ENCODE measurements at places on chromosomes 7 and 10.

- DNase-seq = no peak
Measured at GRCh38 chr7:108736221-108736891, 166.7 kb downstream of the DNAJB9 start.

- peak; percentile 89 for DNase-seq
Measured at GRCh38 chr10:70403483-70404035, 386 bp upstream of the EIF4EBP2 start.

DNA sequence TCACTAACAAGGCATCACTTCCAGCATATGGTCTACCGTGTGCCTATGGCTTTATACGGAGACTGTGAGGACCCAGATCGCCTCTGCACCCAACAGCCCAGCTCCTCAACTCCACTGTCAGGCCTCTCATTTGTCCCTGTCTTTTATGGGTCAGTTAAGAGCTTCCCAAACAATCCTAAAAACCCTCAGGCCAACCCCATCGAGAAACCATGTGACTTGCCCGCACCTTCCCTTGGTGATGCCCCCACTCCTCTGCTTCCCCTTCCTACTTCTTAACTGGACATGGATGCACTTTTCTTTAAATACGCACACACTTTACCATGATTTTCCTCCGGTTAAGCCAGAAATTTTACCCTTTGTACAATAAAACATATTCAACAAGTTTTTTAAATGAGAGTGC, 46.8 kb downstream of the BAIAP2L1 start:
- no peak for DNase-seq

DNA sequence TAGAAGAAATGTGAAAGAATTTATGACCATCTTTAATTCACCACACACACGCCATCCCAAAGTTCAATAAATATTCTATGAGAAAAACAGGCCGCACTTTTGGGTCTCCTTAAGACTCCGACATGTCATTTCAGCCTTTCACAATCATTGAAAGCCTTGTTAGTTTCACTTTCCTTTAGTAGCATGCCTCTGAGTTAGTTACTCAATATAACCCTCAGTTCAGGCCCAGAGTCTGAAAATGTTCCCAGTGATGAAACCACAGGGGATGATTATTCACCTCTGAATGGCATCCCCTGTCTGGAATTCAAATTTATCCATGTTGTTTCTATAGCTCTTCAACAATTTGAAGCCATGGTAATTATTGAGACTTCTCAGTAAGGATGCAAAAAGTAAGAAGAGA, 278.1 kb upstream of the NRP1 start:
- DNase-seq = no peak

- DNase-seq = no peak
Measured at GRCh38 chr10:120813085-120813484, 38.1 kb upstream of the WDR11 start.

- no peak for DNase-seq
Measured at GRCh38 chr7:142636751-142637150, 112.5 kb upstream of the PRSS1 start.

- DNase-seq = no peak
Measured at GRCh38 chr7:73449422-73449821, 15.8 kb downstream of the FZD9 start.

- no peak for DNase-seq
Measured at GRCh38 chr10:97331153-97331703, 3.3 kb downstream of the FRAT2 start.

GRCh38 chr7:6453734-6454133, 6.0 kb upstream of the DAGLB start:
- no peak for DNase-seq

- no peak for DNase-seq
Measured at GRCh38 chr10:20180766-20181165, 364.5 kb downstream of the PLXDC2 start.

- DNase-seq = no peak
Measured at GRCh38 chr10:122508021-122508420, 46.7 kb downstream of the HTRA1 start.

GRCh38 chr7:83876593-83876992, 227.7 kb upstream of the SEMA3E start:
- DNase-seq = no peak

GRCh38 chr7:86600506-86601290, 43.0 kb upstream of the GRM3 start:
- DNase-seq = peak; percentile 26

- DNase-seq = no peak
Measured at GRCh38 chr10:103793429-103793828, 61.9 kb downstream of the SH3PXD2A start.

DNA sequence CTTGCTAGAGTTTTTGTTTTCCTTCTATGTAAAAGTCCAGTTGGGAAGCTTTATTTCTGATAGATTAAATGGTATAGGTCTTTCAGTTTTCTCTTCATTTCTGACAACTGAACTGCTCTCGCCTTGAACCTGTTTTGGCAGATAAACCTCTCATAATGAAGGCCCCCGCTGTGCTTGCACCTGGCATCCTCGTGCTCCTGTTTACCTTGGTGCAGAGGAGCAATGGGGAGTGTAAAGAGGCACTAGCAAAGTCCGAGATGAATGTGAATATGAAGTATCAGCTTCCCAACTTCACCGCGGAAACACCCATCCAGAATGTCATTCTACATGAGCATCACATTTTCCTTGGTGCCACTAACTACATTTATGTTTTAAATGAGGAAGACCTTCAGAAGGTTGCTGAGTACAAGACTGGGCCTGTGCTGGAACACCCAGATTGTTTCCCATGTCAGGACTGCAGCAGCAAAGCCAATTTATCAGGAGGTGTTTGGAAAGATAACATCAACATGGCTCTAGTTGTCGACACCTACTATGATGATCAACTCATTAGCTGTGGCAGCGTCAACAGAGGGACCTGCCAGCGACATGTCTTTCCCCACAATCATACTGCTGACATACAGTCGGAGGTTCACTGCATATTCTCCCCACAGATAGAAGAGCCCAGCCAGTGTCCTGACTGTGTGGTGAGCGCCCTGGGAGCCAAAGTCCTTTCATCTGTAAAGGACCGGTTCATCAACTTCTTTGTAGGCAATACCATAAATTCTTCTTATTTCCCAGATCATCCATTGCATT, 27.1 kb downstream of the MET start:
- no peak for DNase-seq

GRCh38 chr10:124325633-124325914, 93.1 kb downstream of the OAT start:
- DNase-seq = no peak

All from SK-N-DZ (cell line).